Stimulated activated CD4-positive, alpha-beta T cell treated with anti-CD3 and anti-CD28 coated beads, Interleukin-1b, Interleukin-23, amount 100 ng/mL, for 48 hours (primary cell): ENCODE measurements at places on chromosomes 2 and 18.

DNA sequence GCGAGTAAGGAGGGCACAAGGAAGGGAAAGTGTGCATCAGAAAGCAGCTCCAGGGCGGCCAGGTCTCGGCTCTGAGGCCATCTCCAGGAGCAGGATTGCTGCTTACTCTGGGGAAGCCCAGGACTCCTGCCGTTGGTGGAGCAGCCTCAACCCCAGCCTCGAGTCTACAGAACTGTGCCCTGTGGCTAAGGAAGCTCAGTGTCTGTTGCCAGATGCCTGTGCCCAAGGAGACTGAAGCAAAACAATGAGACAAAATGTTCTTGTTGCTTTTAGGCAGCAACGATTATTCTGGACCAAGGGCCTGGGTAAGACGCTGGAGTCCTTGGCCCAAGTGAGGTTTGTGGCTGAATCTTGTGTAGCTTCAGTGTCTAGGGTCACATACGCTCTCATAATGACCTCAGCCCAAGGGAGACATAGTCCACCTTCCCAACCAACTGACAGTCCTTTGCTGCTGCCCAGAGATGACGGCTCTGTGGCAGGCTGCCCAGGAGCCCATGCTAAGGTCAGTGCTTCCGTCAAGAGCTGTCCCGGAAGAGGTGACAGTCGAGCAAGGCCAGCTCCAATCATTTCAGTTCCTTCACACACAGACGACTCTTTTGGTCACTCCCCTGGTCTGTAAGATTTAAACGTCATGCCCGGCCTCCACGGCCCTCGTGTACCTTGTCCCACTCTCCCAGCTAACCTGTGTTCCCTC is 223.8 kb downstream of the TTC32 start:
- no peak for DNase-seq

GRCh38 chr2:227390468-227391256 is 2.9 kb upstream of the SCYGR1 start:
- DNase-seq = no peak

GRCh38 chr18:67969458-67969857 is 452.9 kb upstream of the DSEL start:
- no peak for DNase-seq

GRCh38 chr2:70785137-70785911 is 5.1 kb downstream of the FIGLA start:
- DNase-seq = peak; percentile 35

- no peak for DNase-seq
These were observed 42.0 kb downstream of the MAP3K20 start for GRCh38 chr2:173117678-173118077.

DNA sequence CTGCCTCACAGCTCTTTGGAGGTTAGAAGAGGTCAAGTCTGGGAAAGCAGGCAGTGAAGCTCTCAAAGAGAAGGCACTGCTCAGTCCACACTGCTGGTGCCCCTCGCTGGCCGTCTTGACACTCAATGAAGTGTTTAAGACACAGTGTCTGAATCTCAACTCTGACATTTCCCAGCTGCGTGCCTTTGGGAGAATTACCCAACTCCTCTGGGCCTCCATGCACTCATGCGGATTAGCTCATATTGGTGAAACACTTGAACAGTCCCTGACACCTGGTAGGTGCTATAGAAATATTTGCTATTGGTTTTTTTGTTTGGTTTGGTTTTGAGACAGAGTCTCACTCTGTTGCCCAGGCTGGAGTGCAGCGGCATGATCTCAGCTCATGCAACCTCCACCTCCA is 281.0 kb downstream of the SRBD1 start:
- DNase-seq = no peak

DNA sequence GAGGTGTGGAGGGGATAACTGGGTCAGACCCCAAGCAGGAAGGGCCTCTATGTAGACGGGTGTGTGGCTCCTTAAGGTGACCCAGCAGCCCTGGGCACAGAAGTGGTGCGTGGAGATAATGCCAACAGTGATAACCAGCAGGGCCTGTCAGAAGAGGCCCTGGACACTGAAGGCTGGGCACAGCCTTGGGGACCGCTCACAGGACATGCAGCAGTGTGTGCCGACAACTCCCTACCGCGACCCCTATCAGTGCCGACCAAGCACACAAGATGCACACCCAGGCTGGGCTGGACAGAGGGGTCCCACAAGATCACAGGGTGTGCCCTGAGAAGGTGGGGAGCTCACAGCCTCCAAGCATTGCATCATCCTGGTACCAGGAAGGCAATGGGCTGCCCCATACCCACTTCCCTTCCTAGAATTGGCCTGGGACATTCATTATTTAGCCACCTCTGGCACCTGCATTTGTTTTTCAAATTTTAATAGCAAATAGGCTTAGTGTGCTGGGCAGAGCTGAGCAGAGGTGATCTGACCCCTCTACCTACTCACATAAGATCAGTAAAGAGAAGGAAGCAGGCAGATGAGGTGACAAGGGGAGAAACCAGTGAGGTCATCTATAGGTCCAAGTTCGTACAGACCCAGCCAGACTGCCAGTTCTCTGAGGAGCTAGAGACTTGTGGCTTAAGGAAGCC is 55.2 kb downstream of the BCL11A start:
- no peak for DNase-seq

DNA sequence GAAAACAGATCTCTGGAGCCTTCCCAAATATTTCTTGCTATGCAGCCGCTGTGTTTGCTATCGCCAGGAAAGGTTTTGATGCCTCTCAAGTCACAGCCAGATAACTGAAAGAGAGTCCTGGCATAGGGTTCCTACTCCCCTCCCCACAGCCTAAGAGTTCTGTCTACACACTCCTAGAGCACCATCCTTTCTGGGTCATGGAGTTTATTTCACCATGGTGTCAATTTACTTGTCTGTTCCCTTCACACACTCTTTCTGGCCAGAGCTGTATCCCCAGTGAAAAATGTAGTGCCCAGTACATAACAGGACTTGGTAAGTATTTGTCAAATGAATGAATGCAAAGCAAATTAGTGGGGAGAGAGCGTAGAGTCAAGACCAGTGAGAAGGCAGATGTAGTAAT is 185.3 kb downstream of the HAUS1 start:
- no peak for DNase-seq
